ENCODE measurements at places on chromosomes 16 and 17.

DNA sequence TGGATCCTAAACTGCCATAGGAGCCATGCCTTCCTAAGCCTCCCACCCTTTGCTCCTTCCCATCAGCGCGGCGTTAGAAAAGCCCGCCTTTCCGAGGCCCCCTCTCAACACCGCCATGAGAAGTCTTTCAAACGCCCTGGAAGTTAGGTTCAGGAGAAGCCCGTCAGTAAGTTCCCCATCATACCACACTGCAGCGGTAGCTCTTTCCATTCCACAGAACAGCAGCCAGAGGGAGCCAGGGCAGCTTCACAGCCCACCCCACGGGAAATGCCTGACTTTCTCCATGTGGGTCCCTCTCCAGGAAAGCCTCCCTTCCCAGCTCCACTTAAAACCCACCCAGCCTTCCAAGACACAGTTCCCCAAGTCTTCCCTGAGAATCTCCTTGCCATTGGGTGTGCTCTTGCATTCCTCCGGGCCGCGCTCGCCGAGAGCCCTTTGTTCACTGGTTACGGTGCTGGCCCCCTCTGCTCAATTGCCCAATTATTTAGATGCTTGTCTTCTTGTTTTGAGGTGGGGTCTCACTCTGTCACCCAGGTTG lies 28.7 kb downstream of the KIAA0513 start:
- DNase-seq: no peak

GRCh38 chr17:8441690-8442089 lies 6.0 kb downstream of the NDEL1 start:
- no peak for DNase-seq

- DNase-seq: no peak
Measured at GRCh38 chr16:19809121-19809635, 75.5 kb downstream of the GPRC5B start.

DNA sequence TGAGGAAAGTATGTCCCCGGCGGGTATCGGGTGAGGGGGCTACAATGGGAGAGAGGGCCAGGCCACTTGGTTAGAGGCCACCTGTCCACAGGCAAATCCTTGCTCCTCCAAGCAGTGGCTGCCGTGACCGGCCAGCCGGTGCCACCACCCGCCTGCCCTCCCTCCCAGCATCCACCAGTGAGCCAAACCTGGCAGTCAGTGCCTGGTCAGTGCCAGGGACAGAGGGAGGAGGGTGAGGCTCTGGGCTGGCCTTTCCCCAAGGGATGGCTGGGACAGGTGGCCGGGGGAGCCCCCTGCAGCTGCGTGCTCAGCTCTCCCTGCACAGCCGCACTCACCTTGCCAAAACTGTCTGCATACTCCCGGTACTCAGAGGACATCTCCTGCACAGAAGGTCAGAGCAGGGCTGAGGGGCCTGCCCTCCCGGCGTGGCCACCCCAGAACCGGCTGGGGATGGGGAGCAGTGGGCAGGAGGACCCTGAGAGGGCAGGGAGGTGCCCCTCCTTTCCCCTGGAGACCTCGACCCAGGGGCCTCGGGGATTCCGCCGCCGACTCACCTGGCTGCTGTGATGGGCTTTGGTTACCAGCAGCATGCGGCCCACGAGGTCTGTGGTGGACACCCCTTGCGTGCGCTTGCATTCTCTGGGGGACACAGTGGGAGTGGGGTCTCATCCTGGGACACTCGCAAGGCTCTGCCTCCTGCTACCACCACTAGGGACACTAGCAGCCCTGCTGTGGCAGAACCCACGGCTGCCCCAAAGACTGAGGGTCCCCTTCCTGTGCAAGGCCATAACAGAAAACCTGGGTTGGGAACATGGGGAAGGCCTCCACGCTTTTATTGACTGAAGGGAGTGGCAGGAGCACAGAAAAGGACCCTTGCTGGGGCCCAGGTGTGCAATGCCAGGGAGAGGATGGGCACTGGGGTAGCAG lies 3.7 kb downstream of the PCYT2 start:
- DNase-seq: no peak

DNA sequence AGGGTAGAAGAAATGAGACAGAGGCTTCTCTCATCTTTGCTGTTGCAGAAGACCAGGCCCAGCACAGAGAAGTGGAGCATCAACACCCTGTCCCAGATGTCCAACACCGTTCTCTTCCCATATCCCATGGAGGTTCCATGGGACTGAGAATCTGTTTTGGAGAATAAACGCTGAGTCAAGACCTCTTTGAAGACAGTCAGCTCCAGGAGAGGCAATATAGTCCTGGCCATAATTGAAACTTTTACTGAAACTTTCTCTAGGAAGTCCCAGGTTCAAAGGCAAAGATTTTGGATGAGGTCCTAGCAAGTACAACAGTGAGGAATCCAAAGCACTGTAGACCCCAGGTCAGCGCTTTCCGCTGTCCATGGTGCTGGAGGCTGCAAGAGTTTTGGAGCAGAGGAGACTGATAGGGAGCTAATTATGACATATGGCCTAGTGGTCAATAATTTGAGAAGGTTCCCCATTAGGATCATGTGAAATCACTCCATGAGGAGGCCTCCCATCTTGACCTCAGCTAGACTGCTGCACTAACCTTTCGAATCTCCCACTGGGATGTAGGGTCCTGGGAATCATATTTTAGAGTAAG lies 36.0 kb downstream of the OSBPL7 start:
- DNase-seq: no peak

DNA sequence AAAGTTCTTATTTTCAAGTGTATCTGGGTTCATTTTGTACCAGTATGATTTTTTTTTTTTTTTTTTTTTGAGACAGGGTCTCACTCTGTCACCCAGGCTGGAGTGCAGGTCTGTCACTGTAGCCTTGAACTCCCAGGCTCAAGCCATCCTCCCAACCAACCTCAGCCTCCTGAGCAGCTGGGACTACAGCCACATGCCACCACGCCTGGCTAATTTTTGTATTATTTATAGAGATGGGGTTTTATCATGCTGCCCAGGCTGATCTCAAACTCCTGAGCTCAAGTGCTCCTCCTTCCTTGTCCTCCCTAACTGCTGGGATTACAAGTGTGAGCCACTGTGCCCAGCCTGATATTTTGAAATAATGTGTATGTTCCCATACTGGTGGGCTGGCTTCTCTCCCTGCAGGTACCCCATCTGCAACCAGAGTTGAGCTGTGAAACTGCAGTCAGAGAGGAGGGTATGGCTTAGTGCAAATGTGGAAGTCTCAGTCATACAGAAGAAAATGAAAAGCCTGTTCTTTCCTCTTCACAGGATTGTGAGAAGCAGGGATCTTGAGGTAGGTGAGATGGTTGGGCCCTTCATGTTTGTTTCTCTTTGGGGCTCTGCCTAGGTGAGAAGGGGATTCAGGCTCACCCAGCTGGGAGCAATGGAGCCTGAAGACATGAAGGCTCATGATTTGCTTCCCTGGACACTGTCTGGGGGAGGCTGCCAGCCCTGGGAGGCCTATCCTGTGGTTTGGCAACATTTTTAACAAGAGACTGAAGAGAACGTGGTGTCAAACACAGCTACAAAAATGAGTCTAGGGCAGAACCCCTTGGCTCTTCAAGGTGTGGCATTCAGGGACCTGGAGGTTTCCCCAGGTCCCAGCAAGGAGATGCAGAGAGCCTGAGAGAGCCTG lies 41.3 kb upstream of the SIAH1 start:
- no peak for DNase-seq

GRCh38 chr16:87017371-87018012 lies 299.7 kb downstream of the C16orf95 start:
- no peak for DNase-seq

DNA sequence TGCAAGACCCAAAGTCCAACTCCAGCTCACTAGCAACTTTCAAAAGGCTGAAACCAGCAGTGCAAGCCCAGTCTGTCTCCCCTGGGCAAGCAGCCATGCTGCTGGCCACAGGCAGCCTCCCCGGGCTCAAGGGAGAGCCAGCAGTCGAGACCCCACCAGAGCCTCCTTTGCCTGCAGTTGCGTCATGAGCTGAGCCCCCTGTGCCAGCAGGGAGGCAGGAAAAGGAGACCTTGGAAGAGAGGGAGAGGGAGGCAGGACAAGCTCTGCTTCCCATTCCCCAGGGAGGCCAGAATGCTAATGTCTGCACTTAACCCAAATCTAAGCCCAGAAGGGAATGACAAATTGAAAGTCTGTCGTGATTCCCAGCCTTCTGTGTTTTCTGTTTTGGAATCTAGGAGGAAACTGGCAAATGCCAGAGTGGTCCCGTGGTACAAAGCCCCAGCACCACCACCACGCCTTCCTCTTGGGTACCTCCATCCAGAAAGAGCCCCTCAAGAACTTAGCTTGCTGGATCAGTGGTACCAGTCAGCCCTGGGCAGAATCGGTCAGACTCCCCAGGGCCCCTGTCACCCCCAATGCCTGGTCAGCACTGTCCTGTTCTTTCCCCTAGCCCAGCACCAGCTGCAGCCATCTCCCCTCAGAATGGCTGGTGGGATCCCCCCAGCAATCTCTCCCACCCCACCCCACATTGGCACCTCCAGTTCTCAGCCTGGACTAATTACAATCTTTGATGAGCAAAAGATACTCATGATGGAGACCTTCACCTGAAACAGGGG lies 99.3 kb upstream of the TNRC6C start:
- peak; percentile 21 for DNase-seq

DNA sequence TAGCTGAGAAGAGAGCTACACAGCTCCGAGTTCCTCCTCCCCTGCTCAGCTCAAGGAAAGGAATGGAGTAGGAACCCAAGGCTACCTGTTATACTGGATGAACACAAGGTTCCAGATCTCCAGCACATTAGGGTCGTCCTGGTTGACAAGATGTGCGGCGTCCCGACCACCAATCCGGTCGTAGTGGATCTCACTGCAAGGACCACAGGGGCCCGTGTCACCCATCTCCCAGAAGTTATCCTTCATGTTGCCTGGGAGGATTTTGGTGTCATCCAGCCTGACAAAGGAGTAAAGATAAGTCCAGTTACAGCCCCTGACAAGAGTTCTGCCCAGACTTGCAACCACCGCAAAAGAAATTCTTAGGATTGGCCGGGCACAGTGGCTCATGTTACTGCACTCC lies 17.6 kb downstream of the AARS1 start:
- no peak for DNase-seq

- DNase-seq: no peak
Measured at GRCh38 chr16:30079480-30079879, 3.7 kb downstream of the PPP4C start.

- no peak for DNase-seq
Measured at GRCh38 chr16:35598696-35599332, 2139.4 kb downstream of the TP53TG3F start.

GRCh38 chr17:29219378-29220047 lies 27.1 kb upstream of the CRYBA1 start:
- peak; percentile 96 for DNase-seq

DNA sequence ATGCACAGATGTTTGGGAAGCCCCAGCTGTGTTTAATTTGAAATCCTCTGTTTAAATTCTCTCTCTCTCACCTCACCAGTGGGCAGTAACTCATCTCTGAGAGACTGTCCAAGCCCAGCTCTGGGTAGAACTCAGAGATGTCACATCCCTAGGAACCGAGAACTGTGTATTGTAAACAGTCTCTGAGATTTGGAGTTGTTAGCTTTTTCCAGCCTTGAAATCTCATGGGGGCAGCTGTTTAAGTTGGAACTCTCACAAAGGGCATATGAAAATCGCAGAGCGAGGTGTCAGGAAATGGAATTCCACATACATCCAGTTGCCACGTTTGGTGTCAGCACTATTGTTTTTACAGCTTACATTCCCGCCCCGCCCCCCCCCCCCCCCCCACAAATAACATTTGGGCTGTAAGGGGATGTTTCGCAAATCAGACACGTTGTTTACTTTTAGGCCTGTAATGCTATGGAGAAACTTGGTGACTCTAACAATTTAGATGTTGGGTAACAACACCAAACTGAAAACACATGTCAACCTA lies 34.3 kb downstream of the VPS35L start:
- DNase-seq: no peak

DNA sequence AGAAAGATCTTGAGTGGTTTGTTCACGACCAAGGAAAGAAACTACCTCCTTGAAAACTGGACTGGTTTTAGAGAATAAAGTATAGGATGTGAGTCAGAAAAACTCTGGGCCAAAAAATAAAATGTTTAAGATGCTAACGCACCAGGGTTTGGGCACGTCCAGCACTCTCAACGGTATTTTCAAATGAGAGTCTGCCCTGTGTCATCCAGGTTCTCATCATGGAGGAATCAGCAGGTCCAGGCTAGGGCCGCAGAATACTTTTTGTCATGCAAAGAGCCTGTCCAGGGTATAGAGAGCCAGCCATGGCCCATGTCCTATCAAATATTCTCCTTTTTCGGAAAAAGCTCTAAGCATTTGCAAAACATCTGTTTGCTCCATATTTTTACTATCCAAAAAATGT lies 2.4 kb downstream of the NXN start:
- DNase-seq: no peak

- DNase-seq: no peak
Measured at GRCh38 chr16:2854700-2855309, 3.2 kb downstream of the PRSS22 start.

- DNase-seq: no peak
Measured at GRCh38 chr17:82429824-82430223, 11.4 kb upstream of the OGFOD3 start.

DNA sequence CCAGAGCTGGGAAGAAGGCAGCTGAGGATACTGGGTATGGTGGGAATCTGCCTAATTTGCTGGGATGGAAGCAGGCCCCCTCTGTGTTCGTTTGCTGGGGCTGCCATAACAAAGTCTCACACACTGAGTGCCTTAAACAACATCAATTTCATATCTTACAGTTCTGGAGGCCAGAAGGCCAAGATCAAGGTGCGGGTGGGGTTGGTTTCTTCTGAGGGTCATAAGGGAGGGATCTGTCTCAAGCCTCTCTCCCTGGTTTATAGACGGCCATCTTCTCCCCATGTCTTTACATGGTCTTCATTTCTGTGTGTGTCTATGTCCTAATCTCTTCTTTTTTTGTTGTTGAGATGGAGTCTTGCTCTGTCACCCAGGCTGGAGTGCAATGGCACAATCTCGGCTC lies 35.8 kb downstream of the GDE1 start:
- no peak for DNase-seq

DNA sequence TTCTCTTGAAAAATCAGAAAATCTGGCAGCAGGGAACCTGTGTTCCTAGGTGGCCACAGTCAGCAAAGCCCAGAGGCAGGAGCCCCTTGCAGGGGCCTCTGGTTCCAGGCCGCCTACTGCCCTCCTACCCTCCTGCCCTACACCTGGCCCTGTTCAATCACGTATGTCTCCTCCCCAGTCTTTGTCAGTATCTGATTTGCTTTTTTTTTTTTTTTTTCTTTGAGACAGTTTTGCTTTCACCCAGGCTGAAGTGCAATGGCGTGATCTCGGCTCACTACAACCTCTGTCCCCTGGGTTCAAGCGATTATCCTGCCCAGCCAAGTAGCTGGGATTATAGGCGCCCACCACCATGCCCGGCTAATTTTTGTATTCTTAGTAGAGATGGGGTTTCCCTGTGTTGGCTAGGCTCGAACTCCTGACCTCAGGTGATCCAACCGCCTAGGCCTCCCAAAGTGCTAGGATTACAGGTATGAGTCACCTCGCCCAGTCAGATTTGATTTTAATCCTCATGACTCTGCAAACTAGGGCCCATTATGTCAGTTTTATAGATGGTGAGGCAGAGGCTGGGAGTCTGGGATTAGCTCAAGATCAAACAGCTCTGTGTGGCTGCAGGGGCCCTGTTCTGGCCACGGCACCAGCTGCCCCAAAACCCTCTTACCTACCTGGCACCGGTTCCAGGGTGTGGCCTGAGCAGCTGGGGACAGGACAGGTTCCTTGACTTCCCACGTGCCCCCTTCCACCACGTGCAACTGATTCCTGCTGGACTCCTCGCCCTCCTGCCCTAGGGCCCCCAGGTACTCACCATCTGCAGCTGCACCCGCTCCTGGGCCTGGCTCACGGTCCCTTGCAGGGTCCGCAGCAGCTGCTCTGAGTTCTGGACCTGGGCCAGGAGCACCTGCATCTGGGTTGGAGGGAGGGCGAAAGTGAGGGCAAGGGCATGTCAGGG lies 14.7 kb downstream of the RABEP2 start:
- DNase-seq: no peak
